ENCODE measurements at places on chromosomes 11 and 22.

GRCh38 chr22:50710221-50710620 is 27.8 kb upstream of the ACR start:
- no peak for DNase-seq

GRCh38 chr11:36186340-36187175 is 102.7 kb downstream of the COMMD9 start:
- no peak for DNase-seq

DNA sequence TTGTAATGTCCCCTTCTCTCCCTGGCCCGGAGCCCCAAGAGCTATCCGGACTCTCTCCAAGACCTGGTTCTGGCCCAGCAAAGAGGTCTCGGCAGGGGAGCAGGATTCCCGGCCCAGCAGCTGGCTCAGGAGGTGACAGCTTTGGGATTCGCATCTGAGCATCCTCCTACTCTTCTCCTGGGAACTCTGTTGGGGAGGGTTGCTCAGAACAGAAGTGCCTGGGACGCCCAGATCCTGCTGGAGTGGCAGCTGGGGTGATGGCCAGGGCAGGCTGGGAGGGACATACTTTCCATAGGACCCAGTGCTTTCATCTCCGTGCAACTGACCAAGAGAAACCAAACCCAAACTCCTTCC is 83.6 kb upstream of the PRODH start:
- DNase-seq = no peak

- no peak for DNase-seq
Observed at GRCh38 chr22:27194096-27194748, 536.8 kb downstream of the MIAT start.

DNA sequence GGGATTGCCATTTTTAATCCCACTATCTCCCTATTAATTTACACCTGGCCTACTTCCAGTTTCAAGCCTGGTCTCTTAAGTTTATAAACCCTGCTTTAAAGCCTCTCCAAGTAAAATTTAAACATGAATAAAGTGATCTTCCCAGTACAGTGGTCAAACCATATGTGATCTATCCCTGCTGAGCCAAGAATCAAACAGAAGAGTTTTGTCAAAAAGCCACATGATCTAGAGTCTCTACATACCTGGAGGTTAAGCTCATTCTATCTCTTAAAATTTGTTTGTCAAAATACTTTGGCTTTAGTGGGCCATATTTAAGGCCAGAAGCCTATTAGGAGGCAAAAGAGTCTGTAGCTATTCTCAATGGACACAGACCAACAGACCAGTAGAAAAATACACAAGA is 42.9 kb upstream of the DDI1 start:
- DNase-seq = no peak

DNA sequence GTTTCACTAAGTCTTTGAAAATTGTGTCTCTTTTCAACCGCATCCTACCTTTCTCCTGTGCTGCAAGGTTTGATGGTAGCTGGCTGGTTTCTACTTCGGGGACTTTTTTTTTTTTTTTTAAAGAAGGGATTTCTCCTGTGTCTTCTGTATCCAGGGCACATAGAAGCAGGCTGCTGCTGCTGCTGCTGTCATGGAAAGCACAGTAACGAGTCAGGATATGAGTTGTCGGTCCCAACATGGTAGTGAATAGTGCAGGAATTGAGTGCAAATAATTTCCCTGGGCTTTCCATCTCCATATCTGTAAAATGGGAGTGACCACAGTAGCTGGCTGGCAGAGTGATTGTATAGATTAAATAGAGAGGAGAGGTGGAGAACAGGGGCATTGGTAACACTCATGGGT is 118.3 kb upstream of the NAV2 start:
- DNase-seq = no peak

GRCh38 chr11:125308246-125308645 is 143.7 kb downstream of the PKNOX2 start:
- DNase-seq = no peak

DNA sequence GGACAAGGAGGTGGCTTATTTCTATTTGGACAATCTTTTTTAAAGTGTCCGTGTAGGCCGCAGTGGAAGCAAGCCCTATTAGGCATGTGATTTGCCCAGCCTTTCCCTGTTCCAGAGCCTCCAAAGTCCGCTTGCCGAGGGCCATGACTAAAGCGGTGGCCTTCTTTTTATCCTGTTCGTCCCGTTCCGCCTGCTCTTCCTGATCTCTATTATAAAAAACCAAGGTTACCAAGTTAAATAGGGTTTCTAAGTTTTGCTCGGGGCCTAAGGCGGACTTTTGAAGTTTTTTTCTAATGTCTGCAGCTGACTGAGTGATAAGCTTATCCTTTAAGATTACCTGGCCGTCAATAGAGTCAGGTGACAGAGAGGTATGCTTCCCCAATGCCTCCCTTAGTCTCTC is 21.6 kb upstream of the MUC15 start:
- DNase-seq = no peak

- no peak for DNase-seq
Observed at GRCh38 chr11:74205181-74205580, 34.1 kb downstream of the PPME1 start.

Measured in omental fat pad (tissue), 4 donors.